ENCODE measurements at places on chromosomes 5 and 9.

GRCh38 chr5:62315376-62316175 is 9.6 kb downstream of the KIF2A start:
- no peak for DNase-seq

GRCh38 chr5:142235050-142235797 is 89.6 kb downstream of the SPRY4 start:
- no peak for DNase-seq

DNA sequence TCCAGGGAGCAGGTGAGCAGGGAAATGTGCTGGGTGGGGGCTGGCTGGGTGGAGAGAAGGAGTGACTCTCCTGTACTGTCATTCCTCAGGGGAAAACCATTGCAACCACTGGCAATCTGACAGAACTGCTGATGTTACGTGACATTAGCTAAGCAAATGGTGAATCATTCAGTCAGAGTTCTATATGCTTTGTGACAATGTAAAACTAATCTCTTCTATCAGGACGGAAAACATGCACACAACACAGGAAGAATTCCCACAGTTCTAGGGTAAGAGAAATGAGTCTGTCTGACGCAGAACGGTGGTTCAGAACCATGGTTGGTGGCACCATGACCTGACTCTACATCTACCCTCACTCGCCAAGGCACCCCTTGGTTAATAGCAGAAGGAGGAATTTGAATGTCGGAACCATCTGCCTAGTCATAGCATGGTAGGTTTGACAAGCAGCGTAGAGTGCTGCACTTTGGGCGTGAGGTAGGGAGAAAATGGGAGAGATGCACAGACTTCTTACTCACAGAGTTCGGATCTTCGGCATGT is 243.6 kb upstream of the PANK3 start:
- DNase-seq, result no peak

GRCh38 chr5:27969157-27969556 is 930.8 kb upstream of the CDH9 start:
- no peak for DNase-seq

DNA sequence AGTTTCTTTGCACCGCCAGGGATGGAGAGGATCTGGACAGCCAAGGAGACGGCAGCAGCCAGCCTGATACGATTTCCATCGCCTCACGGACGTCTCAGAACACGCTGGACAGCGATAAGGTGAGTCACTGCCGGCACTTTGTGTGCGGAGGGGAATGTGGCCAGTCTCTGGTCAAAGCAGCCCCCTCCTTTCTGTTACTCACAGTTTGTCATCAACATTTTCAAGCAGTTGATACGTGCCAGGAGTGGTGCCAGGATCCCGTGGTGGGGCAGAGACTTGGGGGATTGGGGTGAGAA is 175.1 kb upstream of the OTULINL start:
- DNase-seq, result no peak

DNA sequence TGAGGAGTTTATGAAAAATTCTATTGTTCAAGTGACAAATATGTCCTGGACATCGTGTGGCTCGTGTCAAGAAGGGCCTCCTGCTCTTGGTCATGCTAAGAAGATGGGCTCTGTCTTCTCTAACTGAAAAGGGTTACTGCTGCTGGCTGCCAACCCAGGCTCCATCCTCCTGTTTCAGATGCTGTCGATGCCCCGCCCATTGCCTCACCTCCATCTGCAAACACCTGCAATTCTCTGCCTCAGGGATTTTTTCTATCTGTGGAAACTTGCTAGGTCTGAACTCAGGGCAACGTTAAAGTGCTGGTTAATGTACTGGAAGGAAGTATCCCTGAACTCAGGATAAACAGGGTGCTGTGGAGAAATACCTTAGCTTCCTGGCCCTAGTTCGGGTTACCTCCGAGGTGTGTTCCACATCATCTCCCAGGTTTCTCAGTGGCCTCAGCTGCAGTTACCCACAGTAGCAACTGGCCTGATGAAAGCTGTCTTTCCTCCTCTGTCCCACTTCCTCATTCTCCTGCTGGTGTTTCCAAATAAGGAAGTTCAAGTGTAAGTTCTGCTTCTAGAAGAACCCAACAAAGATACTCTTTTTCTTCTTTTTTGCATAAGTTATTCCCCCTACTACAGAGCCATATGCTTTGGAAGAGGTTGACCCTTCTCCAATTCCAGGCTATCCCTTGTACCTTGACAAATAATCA is 151.7 kb upstream of the SMIM23 start:
- no peak for DNase-seq

DNA sequence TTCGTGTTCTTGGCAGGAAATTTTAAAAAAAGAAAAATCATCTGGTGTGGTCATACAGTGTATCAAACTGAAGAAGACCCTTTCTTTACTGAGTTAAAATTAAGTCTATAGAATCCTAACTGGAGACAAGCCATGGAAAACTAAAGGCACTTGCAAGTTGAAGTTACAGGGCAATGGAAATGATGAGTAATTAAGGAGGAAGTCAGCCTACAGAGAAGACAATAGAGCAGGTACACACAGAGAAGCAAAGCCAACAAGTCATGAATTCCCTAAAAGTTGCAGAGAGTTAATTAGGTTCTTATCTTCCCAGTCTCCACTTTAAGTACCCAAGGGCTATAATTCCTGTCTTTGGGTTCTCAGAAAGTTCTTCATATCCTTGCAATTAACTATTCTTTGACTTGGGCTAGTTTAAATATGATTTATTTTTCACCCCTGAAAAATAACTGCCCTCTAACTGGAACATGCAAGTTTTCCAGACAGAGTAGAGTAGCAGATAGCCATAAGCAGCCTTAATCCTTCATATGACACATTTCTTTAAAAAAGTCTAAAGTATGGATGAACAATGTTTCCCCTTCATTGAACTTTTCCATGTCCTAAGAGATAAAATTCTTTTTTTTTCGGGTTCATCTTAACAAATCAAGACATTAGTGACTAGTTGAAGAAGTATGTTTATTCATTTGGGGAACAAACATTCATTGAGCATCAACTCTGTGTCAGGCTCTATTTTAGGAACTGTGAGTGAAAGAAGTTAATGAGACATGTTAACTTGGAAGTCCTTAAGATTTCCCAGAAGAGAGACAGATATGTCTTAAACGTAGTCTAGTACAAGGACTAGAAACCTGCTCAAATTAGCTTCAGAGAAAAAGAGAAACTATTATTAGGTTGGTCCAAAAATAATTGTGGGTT is 5.2 kb upstream of the ITGA2 start:
- DNase-seq, result no peak

GRCh38 chr5:6525910-6526309 is 77.3 kb downstream of the UBE2QL1 start:
- DNase-seq, result no peak

DNA sequence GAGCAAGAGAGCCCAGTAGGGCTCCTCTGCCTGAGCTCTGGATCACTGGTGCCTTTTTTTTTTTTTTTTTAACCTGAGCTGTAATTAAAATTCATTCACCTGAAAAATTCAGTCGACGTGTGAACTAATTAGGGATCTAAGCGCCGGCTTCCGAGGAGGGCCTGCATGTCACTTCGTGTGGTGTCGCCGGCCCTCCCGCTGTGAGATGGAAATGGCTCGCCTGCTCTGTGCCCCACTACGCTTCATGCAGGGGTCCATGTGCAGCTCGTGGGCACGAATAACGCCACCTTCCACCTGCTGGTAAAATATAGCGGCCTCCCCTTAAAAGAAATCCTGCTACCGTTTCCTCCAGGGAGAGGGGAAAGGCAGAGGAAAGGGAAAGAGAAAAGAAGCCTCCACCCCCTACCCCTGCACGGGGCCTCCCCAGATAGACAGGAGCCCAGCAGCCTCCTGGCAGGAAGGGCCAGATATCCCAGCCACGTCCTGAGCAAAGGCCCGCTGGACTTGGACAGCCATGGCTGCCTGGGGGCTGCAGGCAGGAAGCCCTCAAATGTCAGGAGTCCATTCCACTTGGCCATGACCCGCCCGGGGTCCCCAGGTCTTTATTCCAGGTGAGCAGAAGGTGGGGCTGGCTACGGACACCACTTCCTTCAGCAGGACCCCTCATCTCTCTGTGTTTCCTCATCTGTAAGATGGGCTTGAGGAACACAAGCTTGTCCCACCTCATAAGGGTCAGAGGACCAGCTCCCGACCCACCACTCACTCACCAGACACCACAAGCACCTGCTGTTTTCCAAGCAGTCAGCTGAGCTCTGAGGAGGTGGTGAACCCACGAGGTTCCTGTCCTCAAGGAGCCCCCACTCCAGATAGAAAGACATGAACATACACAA is 38.2 kb upstream of the ZNF354A start:
- no peak for DNase-seq

GRCh38 chr5:3049261-3049660 is 297.8 kb upstream of the IRX2 start:
- no peak for DNase-seq

DNA sequence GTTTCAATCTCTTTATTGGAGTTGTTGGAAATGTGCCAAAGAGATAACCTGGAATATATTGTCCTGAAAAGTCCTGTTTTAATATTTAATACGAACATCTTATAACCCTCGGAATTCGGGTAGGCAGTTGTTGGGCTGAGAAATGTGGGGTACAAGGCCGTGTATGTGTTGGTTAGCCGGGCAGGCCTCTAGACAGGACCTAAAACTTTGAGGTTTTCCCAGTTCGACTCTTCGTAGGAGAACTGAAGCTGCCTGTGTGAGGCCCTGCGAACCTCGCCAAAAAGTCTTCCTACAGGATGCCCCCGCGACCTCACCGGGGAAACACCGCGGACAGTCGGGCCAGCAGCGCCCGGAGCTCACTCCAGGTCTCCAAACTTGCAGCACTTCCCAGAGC is 583 bp upstream of the TJP2 start:
- no peak for DNase-seq

- DNase-seq, result no peak
These were observed 243.9 kb upstream of the KLF4 start for GRCh38 chr9:107733523-107733894.

DNA sequence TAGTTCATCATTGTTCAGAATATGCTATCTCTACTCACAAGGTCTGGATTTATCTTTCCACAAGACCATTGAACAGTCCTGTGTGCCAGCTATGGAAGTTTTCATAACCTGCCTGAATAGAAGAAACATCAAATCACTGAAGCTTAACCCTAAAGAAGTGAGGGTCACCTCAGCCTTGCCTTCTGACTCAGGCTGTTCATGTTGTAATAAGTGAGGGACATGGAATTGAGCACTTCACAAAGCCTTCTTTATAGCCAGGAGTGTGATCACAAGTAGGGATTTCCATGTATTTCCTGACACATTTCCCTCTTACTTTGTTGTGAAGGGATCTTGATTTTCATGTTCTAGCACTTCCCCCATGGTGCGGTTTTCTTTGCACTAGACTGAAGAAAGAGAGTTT is 577.5 kb upstream of the WWC1 start:
- no peak for DNase-seq

- DNase-seq, result no peak
These were observed 80.7 kb downstream of the LMX1B start for GRCh38 chr9:126694206-126695081.

- no peak for DNase-seq
These were observed 236.2 kb downstream of the NNT start for GRCh38 chr5:43839218-43839617.

DNA sequence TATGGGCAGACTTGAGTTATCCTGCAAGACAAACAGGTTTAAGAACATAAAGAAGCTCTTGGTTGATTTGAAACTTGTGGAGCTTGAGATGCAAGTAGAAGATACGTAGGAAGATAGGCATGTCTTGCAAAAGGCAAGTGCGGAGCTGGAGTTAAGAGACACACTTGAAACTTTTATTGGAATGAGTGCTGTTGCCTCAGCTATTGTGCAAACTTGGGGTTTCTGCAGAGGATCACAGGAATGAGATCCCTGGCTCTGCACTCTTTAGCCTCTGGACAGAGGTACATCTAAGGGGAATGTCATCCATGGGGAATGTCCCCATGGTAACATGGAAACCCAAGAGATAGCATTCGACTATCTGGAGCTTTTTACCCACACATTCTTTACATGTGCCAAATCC is 121.1 kb downstream of the ADCY2 start:
- no peak for DNase-seq

DNA sequence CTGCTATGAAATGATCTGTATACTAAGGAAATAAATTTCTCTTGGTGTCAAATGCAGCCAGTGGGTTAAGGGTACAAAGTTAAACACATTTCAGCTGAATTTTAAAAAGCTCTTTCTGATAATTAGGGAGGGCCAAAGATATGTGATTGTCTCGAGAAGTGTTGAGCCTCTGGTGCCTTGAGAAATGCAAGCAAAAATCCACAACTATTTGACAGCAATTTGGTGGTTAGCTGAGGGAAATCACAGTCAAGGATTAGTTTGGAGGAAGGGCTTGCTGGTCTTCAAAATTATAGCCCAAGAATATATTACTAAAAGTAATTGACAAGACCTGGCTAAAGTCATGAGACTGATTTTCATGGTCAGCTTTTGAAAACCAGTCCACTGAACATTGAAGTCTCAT is 255.7 kb upstream of the PPP1R2B start:
- no peak for DNase-seq

DNA sequence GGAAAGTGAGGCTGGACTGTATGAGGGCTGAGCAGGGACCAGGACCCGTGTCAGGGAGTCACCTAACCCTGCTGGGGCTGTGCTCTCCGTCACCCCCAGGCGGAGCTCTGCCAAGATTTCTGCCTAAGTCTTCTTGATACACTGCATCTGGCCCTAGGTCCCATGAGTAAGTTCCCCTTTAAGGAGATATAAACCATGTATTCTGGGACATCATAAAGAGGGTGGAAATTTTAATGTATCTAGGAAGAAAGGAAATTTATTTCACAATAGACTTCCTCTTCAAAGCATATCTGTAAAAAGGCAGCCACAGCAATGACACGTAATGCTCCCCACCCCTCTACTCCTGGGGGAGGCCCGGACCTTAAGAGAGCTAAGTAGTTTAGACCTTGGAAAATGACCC is 183.4 kb downstream of the FBXL7 start:
- DNase-seq, result no peak

DNA sequence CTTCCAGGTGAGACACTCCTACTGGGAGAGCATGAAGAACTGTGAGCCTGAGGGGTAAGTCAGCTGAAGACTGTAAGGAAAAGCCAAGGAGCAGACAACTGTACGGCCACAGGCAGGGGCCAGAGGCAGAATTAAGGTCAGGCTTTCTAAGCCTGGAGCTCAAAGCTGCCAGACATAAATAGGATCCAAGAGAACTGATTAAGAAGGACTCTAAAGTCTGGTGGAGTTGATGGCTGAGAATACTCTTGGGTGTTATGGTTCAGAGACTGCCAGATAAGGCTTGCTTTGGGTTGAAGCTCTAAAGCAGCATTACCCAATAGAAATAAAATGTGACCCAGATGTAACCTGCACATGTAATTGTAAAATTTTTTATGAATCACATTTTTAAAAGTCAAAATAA is 12.2 kb downstream of the PDE8B start:
- no peak for DNase-seq

GRCh38 chr5:83528439-83528769 is 56.9 kb downstream of the VCAN start:
- DNase-seq, result no peak

- no peak for DNase-seq
These were observed 256.4 kb downstream of the ICE1 start for GRCh38 chr5:5678909-5679308.
